ENCODE measurements at places on chromosomes 5 and 9. TPM values are rescaled to one million over a fixed set of nuclear protein-coding genes. Genes with fewer than 3 reads are reported as not detected.
A peak's percentile ranks its signal among the peaks of the same experiment; 100 is the strongest.

GRCh38 chr5:151222054-151222789 lies 1.7 kb downstream of the CCDC69 start:
- no peak for DNase-seq

GRCh38 chr5:101783241-101784013 lies 512.7 kb downstream of the SLCO4C1 start:
- no peak for DNase-seq

- DNase-seq = no peak
Observed at GRCh38 chr5:129459450-129459776, 685 bp upstream of the ADAMTS19 start.

GRCh38 chr5:132019857-132020555 lies 8.5 kb upstream of the ACSL6 start:
- DNase-seq = no peak

GABRG2 gene
- not detected for total RNA-seq

GRCh38 chr5:171462928-171463861 lies 43.7 kb downstream of the FGF18 start:
- DNase-seq = no peak

GRCh38 chr5:52985306-52985705 lies 3.8 kb upstream of the ITGA2 start:
- DNase-seq = peak; percentile 29

- no peak for DNase-seq
Observed at GRCh38 chr5:57414857-57415256, 67.8 kb downstream of the ACTBL2 start.

SPINK6 gene
- not detected for total RNA-seq

CAMLG gene
- total RNA-seq = 25.4 TPM

ADGRD2 gene
- total RNA-seq = not detected

SLC6A3 gene
- total RNA-seq = not detected

DNA sequence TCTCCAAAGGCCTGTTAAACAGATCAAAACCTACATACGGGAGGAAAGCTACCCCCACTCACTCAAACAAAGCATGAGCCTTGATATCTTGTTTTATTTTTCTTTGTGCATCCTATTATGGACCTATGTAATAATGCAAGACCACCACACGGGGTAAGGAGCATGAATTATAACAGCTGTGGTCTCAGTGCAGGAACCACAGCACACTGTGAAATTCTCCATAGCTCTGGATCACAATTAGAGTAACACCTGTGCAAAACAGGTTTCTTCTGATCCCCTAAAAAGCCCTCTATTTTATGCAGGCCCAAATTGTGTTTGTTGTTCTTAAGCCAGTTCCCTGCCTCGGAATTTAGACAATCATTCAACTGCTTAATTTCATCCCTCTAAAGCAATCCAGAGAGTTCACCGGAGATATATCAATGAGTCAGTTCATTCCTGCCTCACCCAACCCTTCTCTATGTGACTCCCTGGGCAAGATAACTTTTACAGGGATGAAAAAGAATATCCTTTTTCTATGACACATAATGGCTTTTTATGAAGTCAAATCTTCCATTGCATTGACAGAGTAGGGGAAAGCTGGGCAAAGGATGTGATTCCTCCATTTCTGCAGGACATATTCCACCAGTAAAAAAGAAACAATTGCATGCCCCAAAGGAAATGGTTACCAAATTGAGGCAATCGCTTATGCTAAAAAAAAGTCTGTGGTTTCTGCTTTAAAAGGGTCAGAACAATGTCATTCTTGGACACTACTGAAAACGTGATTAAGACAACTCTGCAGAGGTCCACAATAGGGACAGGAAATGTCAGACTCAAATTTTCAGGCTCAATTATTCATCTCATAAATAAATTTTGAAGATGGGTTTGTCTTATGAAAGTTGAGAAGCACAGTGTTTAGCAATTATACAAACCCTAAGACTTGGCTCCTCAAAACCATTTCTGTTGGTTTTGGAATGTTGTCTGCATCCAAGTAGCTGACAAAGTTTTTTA lies 41.6 kb upstream of the FST start:
- DNase-seq = peak; percentile 77

DNA sequence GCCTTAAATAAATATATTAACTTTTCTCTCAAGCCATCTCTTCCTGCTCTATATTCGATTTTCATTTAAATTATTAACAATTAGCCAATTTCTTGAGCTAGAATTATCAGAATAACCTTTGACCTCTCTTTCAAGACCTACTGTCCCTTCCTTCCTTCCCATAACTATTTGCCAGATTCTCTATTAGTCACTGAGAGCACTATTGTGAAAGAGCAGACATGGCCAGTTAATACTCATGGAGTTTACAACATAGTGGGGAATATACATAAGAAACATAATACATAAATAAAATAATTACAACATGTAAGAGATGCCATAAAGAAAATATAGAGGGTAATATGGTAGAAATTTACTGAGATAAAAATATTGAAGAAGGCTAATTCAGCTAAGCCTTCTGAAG lies 72.1 kb upstream of the CHD1 start:
- DNase-seq = no peak

DNA sequence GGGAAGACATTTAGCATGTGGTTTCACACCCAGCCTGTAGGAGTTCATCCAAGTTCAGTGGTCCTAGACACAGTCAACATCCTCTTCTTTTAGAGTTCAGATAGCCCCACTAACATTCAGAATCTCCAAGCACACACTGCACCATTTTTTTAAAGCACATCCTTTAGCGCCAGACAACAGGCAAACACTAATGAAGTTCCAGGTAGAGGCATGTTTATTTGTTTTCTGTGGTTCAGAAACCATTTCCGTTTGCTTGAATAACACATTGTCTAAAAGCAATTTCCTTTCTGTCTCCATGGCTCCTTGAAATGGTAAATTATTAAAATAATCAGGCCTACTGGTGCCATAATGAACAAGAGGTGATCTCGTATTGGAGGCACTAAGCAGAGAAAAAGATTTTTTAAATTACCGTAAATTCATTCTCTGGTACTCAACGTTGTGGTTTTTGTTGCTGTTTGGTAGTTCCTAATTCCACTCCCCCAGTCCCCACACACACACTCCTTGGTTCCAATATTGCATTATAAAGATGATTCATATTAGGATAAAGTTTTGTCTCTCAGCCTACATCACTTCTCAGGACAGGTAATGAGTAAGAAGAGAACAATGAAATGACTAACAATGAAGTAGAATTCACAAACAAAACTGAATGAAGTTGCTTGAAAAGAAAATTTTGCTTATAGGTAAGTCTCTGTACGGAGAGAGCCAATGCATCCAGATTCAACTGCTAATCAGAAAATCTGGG lies 153.1 kb downstream of the PCSK1 start:
- peak; percentile 83 for DNase-seq

CAVIN4 gene
- total RNA-seq = 0.37 TPM

IL7R gene
- total RNA-seq = 20.4 TPM

KLHL3 gene
- total RNA-seq = 2.2 TPM

DNA sequence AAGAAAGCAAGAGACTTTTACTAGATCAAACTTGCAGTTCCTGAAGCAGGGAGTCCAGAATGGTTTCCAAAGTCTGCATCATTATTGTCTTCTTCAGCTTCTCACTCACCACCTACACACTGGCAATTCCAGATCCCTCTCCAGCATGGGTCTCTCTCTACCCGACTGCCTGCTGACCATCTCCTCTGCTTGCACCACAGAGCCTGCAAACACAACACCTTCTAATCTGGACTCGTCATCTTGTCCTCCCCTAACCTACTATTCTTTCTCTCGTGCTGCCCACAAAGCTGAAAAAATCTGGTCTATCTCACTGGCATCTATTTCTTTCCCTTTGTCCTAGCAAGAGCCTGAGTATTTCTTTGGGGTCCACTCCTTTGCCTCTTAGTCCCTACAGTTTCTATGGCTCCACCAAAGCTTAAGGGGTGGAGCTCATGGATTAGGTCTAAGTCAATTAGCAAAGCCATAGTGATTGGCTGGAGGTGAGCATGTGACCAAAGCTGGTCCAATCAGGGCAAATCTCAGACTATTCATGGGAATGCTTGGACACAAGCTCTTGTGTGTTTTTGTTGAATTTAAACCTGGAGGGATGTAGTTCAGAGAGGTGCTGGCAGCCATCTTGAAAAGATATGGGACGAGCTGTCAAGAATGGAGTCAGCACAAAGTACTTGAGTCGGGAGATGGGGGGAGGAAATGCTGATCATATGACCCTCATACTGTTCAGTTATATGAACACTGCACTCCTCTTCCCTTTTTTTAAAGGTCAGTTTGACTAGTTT lies 63.5 kb downstream of the GALNT12 start:
- DNase-seq = no peak

GRCh38 chr9:87085521-87085920 lies 138.2 kb upstream of the GAS1 start:
- DNase-seq = no peak

DNA sequence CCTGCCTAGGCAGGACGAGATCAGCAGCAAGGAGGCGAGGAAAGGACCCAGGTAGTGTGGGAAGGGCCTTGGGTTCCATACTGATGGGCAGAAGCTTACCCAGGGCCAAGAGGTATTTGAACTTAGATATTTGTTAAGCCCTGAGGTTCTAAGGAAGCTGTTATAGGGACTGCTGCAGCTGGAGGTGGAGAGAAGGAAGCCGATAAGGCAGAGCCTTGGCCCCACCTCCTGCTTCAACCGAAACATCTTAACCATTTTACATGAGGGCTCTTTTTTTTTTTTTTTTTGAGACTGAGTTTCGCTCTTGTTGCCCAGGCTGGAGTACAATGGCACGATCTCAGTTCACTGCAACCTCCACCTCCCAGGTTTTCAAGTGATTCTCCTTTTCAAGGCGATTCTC lies 8.6 kb upstream of the AQP3 start:
- DNase-seq = no peak

SPATA31E1 gene
- total RNA-seq = not detected

DNA sequence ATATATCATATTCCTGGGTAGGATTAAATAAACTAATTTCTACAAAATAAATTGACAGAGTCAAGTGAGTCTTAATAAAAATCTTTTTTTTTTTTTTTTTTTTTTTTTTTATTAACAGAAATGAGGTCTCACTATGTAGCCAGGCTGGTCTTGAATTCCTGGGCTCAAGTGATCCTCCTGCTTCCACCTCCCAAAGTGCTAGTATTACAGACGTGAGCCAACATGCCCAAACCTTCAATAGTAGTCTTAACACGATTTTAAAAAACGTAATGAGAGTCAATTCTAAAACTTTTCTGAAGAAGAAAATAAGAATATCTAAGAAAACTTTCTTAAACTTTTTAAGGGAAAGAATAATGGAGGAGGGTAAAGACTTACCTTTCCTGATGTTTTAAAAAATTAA lies 84.2 kb downstream of the YIPF5 start:
- DNase-seq = no peak
